ENCODE measurements at places on chromosomes 3 and 15. TPM values are rescaled to one million over a fixed set of nuclear protein-coding genes. Genes with fewer than 3 reads are reported as not detected.

MUSTN1 gene
- 165 TPM for total RNA-seq

GRCh38 chr3:5134499-5134898 is 12.4 kb downstream of the ARL8B start:
- no peak overlapping the region for H3K27ac ChIP-seq
- H3K36me3 ChIP-seq = no peaks in the 10 kb centered on the region
- no peak for DNase-seq
- H3K4me1 ChIP-seq = peaks cover 7% of the 10 kb centered on the region

DNA sequence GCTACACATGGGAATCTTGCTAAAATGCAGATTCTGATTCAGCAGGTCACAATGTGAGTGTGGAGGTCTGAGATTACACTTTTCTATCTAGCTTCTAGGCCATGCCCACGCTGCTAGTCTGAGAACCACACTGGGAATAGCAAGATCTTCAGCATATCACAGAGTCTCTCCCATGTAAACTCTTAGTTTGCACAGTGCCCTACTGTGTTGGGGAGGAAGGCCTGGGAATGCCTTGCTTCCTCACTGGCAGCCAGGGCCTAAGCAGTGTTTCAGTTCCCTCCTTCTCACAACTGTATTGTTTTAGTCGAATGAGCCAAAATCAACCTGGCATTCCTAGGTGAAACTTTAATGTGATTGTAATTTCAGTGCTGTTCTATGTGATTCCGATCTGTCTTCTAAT is 180.0 kb upstream of the EIF1B start:
- no peaks in the 10 kb centered on the region for H3K4me1 ChIP-seq
- no peak for DNase-seq
- no peak overlapping the region for H3K4me3 ChIP-seq
- H3K27me3 ChIP-seq = no peaks in the 10 kb centered on the region

H1-8 gene
- not detected for total RNA-seq

CCR3 gene
- not detected for total RNA-seq

SCG5 gene
- 20.0 TPM for total RNA-seq

DNA sequence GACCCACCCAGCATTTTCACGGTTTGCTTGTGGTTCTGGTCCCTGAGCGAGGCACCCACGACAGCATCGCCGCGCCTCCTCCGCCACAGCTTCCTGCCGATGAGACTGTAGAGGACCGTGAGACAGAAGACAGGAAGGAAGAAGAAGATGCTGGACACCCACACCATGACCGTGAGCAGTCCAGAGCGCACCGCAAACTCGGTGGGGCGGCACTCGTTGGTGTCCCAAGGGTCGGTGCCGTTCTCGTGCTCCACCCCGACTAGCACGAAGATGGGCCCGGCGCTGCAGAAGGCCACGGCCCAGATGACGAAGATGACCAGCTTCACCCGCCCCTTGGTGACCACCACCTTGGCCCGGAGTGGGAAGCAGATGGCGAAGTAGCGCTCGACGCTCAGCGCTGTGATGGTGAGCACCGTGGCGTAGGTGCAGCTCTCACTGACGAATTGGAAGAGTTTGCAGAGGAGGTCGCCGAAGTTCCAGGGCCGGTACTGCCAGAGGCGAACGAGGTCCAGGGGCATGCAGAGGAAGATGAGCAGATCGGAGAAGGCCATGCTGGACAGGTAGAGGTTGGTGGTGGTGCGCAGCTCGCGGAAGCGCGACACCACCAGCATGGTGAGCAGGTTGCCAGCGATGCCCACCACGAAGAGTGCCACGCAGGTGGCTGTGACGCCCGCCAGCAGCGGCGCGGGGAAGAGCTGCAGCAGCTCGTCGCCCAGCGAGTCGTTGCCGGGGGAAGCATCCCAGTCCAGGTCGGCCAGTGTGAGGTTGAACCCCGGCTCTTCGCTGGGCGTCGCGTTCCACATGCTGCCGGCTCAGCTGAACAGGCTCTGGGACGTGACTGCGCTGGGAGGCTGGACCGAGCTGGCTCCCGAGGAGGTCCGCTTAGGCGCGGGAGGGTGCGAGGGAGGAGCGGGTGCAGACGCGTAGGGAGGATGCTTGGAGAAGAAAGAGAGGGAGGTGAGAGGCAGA is at the start of gene GHSR:
GHSR (minus strand) TSS at position 846 of the 969 bp plus-strand sequence; CDS start at position 803, 43 bp downstream.
- no peak for DNase-seq
- H3K27ac ChIP-seq = no peak within 1 kb of the TSS
- no peaks in the 10 kb centered on the region for H3K4me1 ChIP-seq
- H3K36me3 ChIP-seq = no peaks in the 10 kb centered on the region
- no peak within 1 kb of the TSS for H3K4me3 ChIP-seq

DNA sequence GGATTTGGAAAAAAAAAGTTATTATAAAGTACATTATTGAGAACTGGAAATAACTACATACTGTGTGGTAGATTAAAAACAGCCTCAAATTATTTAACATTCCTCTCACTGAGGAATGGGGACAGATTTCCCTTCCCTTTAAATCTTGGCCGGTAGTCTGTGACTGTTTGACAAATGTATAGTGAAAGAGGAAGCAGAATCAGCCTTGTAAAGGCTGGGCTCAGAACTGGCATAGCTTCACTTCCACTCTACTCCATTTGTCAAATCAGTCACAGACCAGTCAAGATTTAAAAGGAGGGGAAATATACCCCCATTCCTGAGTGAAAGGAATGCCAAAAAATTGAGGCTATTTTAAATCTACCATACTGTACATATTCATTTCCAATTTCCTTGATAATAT is 18.2 kb upstream of the B4GALT4 start:
- no peaks in the 10 kb centered on the region for H3K36me3 ChIP-seq
- peak; percentile 48 for DNase-seq
- H3K27ac ChIP-seq = no peak overlapping the region
- no peak overlapping the region for H3K4me3 ChIP-seq

DNA sequence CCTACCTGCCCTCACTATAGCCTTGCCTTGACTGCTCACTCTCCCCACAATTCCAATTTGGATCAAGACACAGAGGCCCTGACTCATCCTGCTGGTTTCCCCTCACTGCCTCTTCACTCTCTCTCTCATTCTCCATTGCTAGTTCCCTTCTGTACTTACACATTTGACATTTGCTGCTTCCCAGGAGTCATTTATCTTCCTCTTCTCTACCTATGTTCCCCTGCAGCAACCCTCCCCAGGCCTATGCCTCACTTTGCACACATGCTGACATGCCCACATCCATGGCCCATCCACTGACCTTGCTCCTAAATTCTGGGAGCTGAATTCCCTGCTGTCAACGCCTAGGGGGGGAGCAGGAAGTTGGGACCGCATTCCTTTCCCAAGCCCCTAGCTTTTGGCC is 82.2 kb downstream of the SRGAP3 start:
- no peak overlapping the region for H3K27ac ChIP-seq
- no peak for DNase-seq
- no peaks in the 10 kb centered on the region for H3K36me3 ChIP-seq
- H3K4me1 ChIP-seq = peaks cover 21% of the 10 kb centered on the region
- H3K4me3 ChIP-seq = no peak overlapping the region

- H3K36me3 ChIP-seq = no peaks in the 10 kb centered on the region
- DNase-seq = no peak
- H3K4me3 ChIP-seq = no peak overlapping the region
Observed at GRCh38 chr3:449711-450110, 253.1 kb downstream of the CHL1 start.

- peaks cover 44% of the 10 kb centered on the region for H3K4me1 ChIP-seq
- H3K27me3 ChIP-seq = no peaks in the 10 kb centered on the region
- no peak overlapping the region for H3K4me3 ChIP-seq
Observed at GRCh38 chr3:51686512-51687215, 15.6 kb downstream of the TEX264 start.

SPRED1 gene
- 33.5 TPM for total RNA-seq

GDPGP1 gene
- total RNA-seq = 2.9 TPM

DNA sequence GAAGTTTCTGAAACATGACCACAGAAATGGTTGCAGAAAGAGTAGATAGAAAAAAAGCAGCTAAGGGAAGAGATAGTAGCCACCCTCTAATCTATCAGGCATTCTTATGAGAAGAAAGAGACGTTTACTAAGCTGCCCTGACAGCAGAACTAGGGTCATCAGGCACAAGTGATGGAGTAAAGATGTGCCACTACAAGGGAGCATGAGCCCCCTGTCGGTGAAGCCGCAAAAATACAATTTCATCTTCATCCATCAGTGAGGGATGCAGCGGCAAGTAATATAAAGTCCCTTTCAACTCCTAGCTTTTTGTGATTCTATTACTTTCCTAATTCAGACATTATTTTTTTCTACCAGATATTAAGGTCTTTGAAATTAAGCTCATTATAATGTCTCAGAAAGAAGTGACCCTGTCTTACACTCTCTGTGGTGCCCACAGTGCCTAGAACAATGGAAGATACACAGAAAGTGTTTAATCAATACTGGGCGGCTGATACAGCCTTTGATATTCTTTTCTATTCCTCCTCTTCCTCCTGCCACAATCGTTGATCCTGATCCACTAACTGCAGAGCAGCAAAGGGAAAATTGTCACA is 651.6 kb downstream of the NTRK3 start:
- H3K4me1 ChIP-seq = no peaks in the 10 kb centered on the region
- H3K27ac ChIP-seq = no peak overlapping the region
- no peaks in the 10 kb centered on the region for H3K27me3 ChIP-seq
- no peaks in the 10 kb centered on the region for H3K36me3 ChIP-seq

DNA sequence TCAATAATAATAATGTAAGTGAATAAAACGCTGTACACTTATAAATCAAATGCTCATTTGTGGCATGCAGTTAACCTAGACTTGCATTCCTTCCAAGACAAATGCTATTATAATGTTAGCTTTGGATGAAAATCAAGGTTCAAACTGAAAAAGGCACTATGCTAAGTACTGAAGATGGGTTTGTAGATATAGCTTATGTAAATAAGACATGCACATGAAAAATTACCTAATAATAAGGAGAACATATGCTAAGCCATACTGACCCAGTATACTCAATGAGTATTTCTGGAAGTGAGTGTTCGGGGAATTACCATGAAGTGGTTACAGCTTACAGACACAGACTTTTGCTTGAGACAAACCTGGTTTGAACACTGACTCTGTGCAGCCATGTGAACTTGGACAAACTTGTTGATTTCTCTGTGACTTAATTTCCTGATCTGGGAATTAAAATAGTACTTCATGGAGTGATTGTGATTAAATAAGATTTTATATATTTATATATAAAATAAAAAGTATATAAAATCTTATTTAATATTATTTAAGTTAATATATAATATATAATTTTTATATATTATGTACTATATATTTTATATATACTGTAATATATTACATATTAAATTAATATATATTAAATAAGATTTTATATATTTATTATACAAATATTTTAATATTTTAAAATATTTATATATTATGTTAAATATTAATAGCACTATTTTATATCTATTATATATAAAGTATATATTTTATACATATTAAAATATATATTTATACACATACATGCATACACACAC is 159.2 kb downstream of the ZPLD1 start:
- no peak overlapping the region for H3K4me3 ChIP-seq
- no peaks in the 10 kb centered on the region for H3K36me3 ChIP-seq
- no peaks in the 10 kb centered on the region for H3K4me1 ChIP-seq
- H3K27ac ChIP-seq = no peak overlapping the region
- no peaks in the 10 kb centered on the region for H3K27me3 ChIP-seq

- H3K4me1 ChIP-seq = no peaks in the 10 kb centered on the region
- DNase-seq = no peak
- no peaks in the 10 kb centered on the region for H3K27me3 ChIP-seq
- no peak overlapping the region for H3K27ac ChIP-seq
Observed at GRCh38 chr3:100389025-100389424, 11.9 kb downstream of the TOMM70 start.

DNA sequence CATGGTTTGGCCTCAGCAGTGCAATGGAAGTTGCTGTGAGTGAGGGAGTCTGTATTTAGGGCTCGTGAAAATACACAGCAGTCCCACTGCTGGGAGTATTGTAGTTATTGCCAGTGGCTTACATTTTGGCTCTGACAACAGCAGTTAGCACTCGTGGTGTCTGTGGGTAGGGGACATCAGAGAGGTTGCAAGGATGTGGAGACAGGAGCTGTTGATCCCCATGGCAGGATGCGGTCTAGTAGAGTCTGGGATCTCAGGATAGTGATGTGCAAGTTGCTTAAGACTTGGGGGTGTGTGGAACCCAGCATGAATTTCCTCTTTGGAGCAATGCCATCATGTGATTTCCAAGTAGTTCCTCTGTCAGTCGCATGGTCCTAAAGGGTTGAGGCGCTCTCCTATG is 59.9 kb downstream of the GALK2 start:
- H3K27ac ChIP-seq = no peak overlapping the region
- H3K27me3 ChIP-seq = no peaks in the 10 kb centered on the region
- H3K4me3 ChIP-seq = no peak overlapping the region
- H3K4me1 ChIP-seq = no peaks in the 10 kb centered on the region
- no peak for DNase-seq

DNA sequence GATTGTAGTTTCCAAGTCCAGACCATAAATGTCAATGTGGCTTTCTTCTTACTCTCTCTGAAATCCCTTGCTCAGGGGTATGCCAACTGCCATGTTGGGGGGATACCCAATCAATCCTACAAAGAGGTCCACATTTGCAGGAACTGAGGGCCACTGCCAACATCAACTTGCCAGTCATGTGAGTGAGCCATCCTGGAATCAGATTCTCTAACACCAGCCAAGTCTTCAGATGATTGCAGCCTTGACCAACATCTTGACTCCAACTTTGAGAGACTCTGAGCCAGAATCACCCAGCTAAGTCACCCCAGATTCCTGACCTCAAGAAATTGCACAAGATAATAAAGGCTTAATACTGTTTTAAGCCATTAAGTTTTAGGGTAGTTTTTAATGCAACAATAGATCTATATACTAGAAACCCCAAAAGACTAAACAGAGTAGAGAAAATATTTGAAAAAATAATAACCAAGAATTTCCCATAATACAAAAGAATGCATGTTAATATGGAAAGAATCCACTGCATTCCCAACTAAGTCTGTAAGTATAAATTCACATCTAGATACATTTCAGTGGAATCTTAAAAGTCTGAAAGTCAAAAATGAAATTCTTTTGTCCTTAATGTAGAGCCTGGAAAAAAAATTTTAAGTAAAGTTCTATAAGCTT is 22.4 kb downstream of the ISG20 start:
- H3K4me3 ChIP-seq = no peak overlapping the region
- peaks cover 30% of the 10 kb centered on the region for H3K4me1 ChIP-seq
- no peaks in the 10 kb centered on the region for H3K36me3 ChIP-seq
- peak; percentile 69 for DNase-seq

GRCh38 chr3:159929171-159930141 is 59.2 kb upstream of the IL12A start:
- H3K27ac ChIP-seq = peak overlapping the region; percentile 76
- H3K4me1 ChIP-seq = no peaks in the 10 kb centered on the region
- no peaks in the 10 kb centered on the region for H3K36me3 ChIP-seq
- peak; percentile 74 for DNase-seq

TP63 gene
- total RNA-seq = 7.0 TPM

DNA sequence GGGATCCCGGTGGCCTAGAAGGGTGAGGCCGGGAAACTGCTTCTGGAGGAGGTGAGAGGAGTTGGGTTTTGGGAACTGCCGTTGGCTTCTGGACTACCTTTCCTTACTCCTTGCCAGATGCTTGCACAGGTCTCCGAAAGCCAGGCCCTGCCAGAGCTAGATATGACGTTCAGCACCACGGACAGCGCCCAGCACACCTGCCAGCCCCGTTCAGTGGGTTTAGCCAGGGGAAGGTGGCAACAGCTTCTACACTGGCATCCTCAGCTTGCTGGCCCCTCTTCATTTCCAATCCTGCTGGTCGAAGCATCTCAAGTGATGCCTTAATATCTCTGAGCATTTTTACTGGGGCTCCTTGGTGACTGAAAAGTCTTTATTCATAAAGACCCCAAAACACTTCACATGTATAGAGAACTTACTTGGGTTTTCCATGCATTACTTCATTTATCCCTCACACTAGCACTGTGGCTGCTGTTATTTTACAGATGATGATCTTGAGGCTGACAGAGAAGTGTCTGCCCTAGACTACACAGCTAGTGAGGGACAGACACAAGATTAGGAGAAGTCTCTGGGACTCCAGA is 21.9 kb downstream of the HCN4 start:
- peaks cover 8% of the 10 kb centered on the region for H3K27me3 ChIP-seq
- H3K27ac ChIP-seq = no peak overlapping the region
- no peaks in the 10 kb centered on the region for H3K4me1 ChIP-seq

Measured in muscle of leg (tissue), 16 donors.